NCI-H510A treated with DMSO at 0.1 percent for 48 hours (cell line): ENCODE measurements at places on chromosomes 6 and 20.

DNA sequence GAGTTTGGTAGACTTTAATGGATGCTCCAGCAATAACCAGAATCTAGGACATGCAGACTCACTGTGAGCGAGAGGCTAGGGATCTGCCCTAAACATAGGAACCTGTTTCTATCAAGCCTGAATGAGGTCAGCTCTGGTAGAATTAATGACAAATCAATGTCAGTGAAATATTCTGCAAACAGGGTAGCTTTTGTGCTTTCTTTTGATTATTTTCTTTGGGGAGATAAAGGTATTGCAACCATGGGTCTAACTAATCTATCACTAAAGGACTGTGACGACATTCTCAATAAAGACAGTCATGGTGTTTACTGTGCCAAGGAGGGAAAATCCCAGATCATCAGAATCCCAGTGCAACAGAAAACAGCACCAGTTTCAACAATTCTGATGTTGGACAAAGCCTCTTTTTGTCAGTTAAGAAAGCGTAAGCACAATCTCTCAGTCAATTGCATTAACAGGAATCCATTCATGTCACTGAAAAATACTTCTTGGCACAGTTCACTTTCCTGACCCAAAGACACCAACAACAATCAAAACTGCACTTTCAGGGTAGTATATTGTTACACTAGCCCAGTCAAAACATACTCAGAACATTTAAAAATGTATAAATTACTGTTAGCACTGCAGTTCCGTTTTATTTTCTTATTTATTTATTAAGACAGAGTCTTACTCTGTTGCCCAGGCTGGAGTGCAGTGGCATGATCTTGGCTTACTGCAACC, 36.8 kb upstream of the SMIM29 start:
- DNase-seq, result no peak

GRCh38 chr6:25337431-25337830, 58.3 kb downstream of the CARMIL1 start:
- DNase-seq, result no peak

DNA sequence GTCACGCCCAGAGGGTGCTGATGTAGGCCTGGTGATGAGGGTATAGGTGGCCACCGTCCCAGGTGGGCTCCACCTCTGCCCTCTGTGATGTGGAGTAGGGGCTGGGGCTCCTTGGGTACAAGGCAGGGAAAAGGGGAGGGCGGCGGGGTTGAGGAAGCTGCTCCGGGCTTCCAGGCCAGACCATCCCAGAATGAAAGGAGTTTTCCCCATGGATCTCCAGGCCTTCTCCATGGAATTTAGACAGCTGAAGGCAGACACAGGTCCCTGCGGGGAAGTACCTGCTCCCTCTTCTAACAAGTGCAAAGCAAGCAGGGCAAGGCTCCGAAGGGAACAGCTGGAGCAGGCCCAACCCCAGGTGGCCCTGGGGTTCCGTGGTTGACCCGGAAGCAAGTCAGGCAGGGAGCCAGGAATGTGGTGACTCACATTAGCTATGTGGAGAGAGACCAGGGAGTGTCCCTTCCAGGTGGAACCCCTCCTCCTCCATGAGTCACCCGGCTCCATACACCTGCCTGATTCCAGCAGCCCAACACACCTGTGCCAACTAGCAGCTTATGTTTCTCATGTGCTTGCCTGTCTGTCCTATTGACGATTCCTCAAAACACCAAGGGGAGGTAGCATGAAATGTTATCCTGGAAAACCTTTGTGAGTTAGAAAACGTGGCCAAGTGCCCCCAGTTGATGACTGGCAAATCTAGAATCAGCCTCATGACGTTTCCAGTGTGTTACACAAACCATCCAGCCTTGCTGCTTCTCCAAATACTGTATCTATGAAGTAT, 59.7 kb upstream of the SNX9 start:
- DNase-seq, result peak; percentile 88

DNA sequence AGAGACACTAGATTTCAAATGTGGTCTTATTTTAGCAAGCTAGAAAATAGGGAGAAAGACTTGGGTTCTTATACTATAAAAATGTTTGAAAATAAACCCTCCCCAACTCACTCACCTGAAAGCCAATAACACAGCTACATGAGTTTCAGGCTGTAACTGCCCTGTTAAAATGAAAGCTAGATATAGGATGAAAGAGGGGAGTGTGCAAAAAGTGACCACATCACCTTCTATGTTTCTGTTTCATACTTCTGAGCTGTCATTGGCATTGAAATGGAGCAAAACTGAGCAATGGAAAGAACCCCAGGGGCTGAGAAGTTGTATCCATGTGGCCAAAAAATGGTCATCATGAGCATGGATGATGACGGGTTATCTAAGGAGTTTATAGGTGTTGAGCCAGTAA, 148.1 kb upstream of the TENT5A start:
- no peak for DNase-seq

GRCh38 chr20:23436681-23437080, 2.8 kb upstream of the CSTL1 start:
- DNase-seq, result no peak
